ENCODE measurements at places on chromosomes 12 and 14. TPM values are rescaled to one million over a fixed set of nuclear protein-coding genes. Genes with fewer than 3 reads are reported as not detected.

Gene EPYC
- not detected for total RNA-seq

Gene PIK3C2G
- total RNA-seq = 0.74 TPM

Gene CCDC177
- total RNA-seq = 4.2 TPM

Gene KRT3
- total RNA-seq = not detected

Gene STAC3
- 0.25 TPM for total RNA-seq

Gene SLC25A47
- total RNA-seq = not detected

Gene LTBP2
- 1.5 TPM for total RNA-seq

Gene FAM222A
- total RNA-seq = 3.2 TPM

Gene LBHD2
- not detected for total RNA-seq

Gene FGD6
- 8.1 TPM for total RNA-seq

Gene ATG101
- total RNA-seq = 15.0 TPM

Gene RPS6KL1
- total RNA-seq = 18.4 TPM

Gene BCAT1
- 32.2 TPM for total RNA-seq

Gene AKAP3
- total RNA-seq = 1.5 TPM

Gene TCL1B
- total RNA-seq = not detected

Gene FGF23
- not detected for total RNA-seq

Gene RPS26
- 60.0 TPM for total RNA-seq

Gene PTCSC3
- total RNA-seq = not detected

Gene LRRC10
- not detected for total RNA-seq

Gene KSR2
- total RNA-seq = 1.5 TPM

Gene IFNG-AS1
- not detected for total RNA-seq

Gene FAM186B
- not detected for total RNA-seq

Gene HOXC6
- not detected for total RNA-seq

Gene GPR65
- under 0.01 TPM for total RNA-seq

Gene PRIMA1
- under 0.01 TPM for total RNA-seq

All from temporal lobe (tissue), 4 donors.